ENCODE measurements at places on chromosomes 11 and 22.

DNA sequence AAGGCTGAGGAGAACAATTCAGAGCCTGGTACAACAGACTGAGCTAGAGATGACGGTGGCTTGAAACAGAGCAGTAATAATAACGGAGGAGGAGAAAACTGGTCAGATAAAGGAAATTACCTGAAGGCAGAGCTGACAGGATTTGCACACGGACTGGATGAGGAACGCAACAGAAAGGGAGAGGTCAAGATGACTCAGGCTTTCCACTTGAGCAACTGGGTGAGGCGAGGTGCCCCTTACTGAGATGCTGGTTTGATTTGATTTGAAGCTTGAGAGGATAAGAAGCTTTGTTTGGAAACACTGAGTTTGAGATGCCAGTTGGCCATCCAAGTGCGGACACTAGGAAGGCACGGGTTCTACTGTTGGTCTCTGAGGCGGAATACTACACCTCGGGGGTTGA lies 35.4 kb upstream of the NRIP3 start:
- no peak for DNase-seq

DNA sequence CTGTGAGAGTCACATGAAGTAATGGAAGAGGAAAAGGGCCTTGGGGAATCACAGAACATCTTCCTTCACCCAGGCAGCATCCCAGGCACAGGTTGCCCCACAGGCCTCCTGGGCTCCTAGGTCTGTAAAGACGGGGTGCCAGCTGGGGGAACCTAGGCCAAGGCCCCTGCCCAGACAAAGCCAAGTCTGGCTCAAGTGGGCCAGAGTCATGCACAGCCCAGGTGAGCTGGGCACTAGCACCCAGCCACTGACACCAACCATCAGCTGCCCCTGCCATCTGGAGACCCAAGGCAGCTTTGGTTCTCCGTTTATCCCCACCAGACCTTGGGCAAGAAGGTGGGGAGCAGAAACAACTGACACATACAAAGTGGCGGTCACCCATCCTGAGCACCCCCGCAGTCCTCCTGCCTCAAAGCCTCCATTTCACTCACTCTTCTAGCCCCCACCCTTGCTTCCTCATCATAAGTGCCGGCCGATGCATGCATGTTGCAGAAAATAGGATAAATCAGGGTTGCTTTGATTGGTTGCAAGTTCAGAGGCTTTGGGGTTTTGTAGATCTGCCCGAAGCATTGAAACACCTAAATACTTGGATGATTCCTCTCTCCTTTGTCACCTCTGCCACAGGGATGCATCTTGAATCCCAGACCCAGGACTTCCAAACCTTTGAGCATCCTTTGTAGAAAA lies 26.5 kb upstream of the TMPRSS4 start:
- no peak for DNase-seq

DNA sequence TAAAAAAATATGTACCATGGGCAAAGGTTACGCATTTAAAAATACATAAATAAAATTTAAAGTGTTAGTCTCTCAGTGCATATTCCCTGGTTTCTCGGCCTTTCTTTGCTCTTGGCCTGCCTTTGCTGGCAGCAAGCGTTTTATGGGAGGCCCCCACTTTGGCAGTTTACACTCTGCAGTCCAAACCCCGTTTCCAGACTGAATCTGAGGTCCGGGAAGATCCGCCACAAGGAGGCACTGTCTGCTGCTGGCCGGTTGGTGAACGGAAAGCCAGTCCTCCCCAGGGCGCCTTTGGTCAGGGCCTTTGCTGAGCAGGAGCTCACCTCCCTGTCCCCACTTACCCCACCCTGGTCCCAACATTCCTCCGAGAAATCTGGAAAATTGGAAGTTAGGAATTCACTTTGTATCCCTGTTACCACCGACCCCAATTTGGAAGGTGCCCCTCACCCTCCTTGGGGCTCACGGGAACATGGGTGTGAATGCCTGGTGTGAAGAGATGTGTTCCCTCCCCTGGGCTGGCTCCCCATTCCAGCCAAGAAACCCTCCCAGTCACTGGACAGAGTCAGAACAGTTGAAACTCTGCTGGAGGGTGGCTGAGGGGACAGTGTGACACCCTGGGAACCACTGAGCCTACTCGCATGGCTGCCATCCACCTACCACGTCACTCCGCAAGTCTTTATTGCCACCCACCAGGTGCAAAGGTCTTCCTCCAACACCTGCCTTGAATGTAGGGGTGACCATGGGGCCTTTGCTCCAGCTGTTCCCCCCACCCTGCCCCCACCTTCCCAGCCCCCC lies 9.4 kb upstream of the SF1 start:
- peak; percentile 27 for DNase-seq

DNA sequence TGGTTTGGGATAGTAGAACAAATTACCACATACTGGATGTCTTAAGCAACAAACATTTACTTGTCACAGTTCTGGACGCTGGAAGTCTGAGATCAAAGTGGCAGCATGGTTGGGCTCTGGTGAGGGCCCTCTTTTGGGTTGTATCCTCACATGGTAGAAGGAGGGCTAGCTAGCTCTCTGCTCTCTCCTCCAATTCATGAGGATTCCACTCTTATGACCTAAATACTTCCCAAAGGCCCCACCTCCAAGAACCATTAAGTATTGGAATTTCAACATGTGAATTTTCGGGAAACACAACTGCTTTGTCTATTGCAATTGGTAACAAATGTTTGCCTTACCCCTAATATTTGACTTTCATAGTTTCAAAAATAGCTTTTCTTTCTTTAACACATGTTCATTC lies 52.6 kb downstream of the MUC15 start:
- DNase-seq: no peak

DNA sequence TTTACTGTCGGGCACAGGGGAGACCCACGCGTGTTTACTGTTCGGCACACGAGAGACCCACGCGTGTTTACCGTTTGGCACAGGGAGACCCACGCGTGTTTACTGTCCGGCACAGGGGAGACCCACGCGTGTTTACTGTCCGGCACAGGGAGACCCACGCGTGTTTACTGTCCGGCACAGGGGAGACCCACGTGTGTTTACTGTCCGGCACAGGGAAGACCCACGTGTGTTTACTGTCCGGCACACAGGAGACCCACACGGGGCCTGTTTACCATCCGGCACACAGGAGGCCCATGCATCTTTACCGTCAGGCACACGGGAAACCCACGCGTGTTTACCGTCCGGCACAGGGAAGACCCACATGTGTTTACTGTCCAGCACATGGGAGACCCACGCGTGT lies 525.1 kb downstream of the BRD1 start:
- no peak for DNase-seq

DNA sequence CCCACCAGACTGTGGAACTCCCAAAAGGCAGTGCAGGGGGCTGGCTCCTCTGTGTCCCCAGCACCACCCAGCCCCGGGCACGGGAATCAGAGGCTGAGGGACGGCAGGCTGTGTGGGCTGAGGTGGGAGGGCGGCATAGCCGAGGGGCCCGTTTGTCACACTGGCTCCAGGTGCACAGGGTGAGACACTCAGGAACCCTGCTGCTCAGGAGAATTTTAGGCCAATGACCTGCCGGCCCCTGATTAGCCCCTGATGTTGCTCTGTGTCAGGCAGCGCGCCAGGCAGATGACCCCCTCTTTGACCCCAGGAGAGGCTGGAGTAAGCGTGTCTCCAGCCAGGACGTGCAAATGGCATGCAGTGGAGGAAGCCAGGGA lies 52.7 kb downstream of the RTL6 start:
- DNase-seq: no peak

GRCh38 chr22:28229566-28230485 lies 310.8 kb upstream of the PITPNB start:
- DNase-seq: peak; percentile 92

Measured in fibroblast of skin of scalp (primary cell).